ENCODE measurements at places on chromosomes 2 and 18. TPM values are rescaled to one million over a fixed set of nuclear protein-coding genes. Genes with fewer than 3 reads are reported as not detected.

STON1 gene
- total RNA-seq, result 1.7 TPM

STAT4 gene
- 0.23 TPM for total RNA-seq

ATIC gene
- total RNA-seq, result 290 TPM

KCNG2 gene
- total RNA-seq, result not detected

KRTCAP3 gene
- 62.9 TPM for total RNA-seq

RTP5 gene
- total RNA-seq, result not detected

EFR3B gene
- total RNA-seq, result not detected

G6PC2 gene
- total RNA-seq, result not detected

WNT10A gene
- total RNA-seq, result 1.2 TPM

MSH6 gene
- total RNA-seq, result 105 TPM

GPR75 gene
- 1.8 TPM for total RNA-seq

CYP27A1 gene
- 2.0 TPM for total RNA-seq
